ENCODE measurements at places on chromosomes 6 and 20.
A peak's percentile ranks its signal among the peaks of the same experiment; 100 is the strongest.

GRCh38 chr6:104959026-104959858, 2.3 kb downstream of the LIN28B start:
- no peak for DNase-seq

DNA sequence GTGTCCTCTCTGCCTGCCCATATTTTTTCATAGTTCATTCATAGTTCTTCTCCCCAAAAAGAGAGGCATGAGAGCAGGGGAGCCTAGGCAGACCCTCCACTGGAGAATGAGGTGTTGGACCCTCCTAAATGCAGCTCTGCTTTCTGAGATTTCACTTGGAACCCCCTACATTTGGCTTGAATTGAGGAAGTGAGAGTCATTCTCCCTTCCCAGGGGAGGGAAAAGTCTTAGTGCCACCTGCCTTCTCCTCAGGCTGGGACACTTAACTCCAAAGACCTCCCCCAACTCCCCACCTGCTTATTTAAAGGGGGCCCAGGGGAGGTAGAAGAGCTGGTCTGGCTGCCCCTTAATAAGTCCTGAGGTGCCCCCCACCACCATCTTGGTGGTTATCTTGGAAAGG, 78.2 kb downstream of the CHMP4B start:
- no peak for DNase-seq

GRCh38 chr6:125299257-125299656, 2.5 kb downstream of the HDDC2 start:
- no peak for DNase-seq

DNA sequence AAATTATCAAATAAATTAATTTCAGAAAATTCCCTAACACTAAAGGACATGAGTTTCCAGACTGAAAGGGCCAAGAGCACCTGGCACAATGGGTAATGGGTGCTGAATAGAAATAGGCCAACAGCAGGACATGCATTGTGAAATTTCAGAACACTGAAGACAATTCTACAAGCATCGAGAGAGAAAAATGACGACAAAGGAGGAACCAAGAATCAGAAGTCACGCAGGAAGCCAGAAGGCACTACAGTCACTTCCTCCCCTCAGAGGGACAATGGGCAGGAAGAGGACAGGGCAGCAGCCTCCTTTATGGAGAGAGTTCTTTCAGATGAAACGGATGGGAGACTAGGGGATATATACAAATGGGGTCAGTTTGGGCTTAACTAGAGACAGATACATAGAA, 29.6 kb downstream of the PCNA start:
- DNase-seq = no peak

DNA sequence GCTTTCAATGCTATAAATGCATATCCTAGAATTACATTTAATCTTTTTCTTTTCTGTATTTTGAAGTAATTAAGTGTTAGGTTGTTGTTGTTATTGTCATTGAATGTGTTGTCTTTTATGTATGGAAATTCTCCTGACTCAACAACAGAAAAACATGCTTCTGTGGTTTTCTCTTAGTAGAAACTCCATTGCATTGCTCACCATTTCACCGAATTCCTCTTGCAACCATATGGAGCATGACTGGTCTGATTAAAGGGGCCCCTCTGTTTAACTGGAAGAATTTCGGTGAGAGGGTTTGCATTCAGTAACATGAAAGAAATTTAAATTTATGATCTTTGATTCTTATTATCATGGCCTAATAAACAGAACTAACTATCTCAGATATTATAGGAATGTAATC, 454.3 kb upstream of the JARID2 start:
- no peak for DNase-seq

DNA sequence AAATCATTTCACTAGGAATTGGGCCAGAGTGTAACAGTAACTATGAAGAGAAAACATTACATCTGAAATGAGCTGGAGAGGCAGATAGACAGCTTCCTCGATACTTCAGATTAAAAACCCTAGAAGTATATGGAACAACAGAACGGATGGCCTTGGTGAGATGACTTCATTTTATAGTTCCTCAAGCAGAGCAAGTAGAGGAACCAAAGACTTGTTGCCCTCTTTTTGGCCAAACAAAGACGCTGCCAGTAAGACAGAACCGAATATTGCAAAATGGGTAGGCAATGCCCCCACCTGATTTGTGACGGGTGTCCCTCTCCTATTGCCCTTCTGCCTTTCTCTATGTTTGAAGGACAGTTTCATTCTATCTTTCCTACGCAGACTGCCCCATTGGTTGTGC, 53.5 kb downstream of the AGPAT4 start:
- no peak for DNase-seq

DNA sequence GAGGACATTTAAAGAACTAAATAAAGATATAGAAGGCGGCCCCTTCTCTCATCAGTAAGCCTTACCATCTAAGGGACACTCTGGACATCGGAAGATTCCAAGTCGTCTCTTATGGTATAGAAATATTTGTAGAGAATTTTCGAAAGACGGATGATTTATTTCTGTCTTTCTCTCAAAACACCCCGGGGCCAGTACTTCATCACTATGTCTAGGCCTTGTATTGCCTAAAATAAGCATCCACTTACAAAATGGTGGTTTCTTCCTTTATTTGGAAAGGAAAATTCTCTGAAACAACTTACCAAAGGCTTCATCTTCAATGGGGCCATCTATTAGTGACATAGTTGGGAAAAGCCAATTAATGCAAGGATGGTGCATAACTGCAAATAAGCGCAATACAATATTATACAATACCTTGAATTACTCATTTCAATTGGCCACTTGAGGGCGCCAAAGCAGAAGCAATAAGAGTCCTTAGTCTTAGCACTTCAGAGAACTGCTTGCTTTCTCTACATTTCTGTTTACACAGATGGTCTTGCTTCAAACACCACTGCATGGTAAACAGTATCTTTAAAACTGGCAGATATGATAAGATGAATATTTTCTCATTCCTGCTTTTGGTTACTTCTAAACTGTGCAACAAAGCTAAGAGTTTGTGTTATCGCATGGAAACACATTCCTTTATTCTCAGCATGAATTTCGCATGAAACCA, 113.2 kb downstream of the VIP start:
- DNase-seq = peak; percentile 48

GRCh38 chr20:18001131-18001921, 32.5 kb downstream of the MGME1 start:
- DNase-seq = no peak

- no peak for DNase-seq
Measured at GRCh38 chr6:169269180-169270076, 15.8 kb upstream of the THBS2 start.

GRCh38 chr6:25360621-25361020, 81.4 kb downstream of the CARMIL1 start:
- DNase-seq = no peak

- no peak for DNase-seq
Measured at GRCh38 chr6:157496534-157497095, 115.6 kb downstream of the ZDHHC14 start.

DNA sequence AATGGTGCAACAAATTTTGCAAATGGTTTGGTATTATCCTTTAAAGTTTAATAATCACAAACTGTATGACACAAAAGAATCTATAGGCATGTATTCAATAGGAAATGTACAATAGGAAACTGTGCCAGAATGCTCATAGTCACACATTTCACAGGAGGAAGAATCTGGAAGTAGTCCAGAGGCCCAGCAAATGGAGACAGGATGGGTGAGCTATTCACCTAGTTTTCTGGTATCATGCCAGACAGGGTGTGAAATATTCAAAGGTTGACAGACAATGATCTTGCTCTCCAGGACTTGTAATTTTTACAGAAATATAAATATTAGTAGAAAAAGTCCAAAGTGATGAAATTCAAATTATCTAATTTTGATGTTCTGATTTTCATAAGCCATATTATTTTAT, 520.1 kb upstream of the IMPG1 start:
- DNase-seq = no peak

DNA sequence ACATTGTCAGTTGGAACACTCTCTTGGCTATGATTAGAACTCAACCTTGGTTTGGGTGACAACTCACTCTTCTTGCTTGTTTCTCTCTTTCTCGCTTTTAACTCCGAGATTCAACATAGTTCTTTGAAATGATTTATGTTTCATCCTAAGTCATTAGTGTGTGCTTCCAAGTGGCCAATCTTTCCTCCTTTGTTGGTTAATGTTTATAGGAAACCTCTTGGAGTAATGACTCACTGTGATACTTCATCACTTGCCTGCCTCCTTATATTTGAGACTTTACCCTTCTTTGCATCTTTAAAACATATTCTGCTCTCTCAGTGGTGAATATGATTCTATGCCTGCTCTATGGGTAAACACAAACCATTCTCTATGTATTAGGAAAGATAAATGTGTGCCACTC, 279.7 kb upstream of the FLRT3 start:
- DNase-seq = no peak

- no peak for DNase-seq
Measured at GRCh38 chr6:161271343-161272030, 2.4 kb downstream of the AGPAT4 start.

DNA sequence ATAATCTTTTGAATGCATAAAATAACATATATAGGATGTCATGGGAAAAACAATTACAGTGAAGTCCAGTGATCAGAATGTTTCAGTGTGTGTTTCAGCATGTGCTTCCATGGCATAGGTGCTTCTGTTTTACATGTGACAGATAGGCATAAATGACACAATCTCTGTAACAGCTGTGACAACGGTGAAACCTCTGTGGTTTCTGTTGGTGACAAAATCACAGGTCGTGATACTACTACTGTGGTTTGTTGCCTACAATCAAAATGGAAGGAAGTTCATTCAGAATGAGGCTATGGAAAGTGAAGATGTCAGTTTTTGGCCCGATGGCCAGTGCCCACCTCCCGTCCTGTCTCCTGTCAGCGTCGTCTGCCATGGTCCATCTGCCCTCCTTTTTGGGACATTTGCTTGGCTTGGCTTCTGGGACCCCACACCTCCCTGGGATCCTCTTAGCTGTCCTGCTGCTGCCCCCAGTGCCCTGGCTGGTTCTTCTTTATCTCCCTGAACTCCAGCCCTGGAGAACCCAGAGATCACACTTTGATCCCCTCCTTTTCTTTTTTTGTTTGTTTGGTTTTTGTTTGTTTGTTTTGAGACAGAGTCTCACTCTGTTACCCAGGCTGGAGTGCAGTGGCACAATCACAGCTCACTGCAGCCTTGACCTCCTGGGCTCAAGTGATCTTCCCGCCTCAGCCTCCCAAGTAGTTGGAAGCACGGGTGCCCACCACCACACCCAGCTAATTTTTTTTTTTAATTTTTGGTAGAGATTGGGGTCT, 79.3 kb upstream of the NAA20 start:
- peak; percentile 52 for DNase-seq

GRCh38 chr6:164098857-164099267, 684.3 kb downstream of the QKI start:
- no peak for DNase-seq

DNA sequence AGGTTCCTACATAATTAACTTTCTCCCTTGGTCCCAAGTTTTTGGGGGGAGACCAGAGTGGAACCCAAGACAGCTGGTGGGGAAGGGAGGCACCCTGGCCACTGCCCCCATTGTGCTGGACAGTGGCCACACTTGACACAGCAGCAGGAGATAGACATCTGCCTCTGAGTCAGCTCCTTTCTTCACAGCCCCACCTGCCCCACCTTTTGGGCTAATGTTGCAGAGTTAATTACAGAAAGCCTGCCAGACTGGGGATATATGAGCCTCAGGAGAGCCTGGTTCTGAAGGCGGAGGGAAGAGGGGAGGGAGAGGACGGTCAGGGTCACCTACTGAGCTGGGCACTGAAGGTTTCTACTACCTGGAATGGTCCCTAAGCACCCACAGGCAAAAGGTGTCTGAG, 50.6 kb downstream of the MAFB start:
- DNase-seq = no peak

DNA sequence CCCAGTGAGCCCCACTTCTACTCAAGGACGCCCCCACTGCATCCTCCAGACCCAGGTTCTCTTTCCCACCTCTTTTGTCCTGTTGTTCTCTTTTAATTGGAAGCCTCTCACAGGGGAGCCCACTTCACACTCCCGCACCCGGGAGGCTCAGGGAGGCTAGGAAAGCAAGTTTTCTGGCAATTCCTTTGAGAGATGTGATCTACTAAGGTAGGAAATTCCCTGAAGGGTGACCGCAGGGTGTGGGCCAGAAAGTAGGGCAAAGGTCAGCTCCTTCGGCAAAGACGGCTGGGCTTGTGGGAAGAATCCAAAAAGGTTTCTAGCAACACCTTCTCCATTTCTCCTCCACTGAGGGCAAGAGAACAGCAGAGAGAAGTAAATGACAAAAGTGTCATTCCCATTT, 98.1 kb upstream of the PTPN1 start:
- no peak for DNase-seq

DNA sequence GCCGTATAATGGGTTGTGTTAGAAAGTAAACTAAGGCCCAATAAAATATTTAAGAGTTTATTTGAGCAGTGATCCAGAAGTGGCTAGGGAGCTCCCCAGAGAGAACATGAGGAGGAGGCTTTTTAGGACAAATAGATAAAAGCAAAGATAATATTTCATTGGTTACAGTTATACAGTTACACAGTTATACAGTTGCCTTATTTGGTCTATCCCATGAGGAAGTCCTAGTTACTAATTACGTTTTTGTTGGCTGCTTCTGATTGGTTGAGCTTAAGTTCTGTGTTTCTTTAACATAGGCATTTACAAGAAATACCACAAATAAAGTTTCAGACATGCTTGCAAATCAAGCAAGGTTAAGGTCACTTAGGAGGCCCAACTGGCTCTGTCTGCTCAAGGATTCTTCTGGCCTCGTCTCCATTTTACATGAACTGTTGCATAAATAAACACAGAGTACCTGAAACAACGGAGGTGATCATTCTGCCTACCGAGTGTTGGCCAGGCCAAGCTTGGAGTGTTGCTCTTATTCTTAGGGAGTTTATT, 7.0 kb downstream of the UBD start:
- DNase-seq = no peak

DNA sequence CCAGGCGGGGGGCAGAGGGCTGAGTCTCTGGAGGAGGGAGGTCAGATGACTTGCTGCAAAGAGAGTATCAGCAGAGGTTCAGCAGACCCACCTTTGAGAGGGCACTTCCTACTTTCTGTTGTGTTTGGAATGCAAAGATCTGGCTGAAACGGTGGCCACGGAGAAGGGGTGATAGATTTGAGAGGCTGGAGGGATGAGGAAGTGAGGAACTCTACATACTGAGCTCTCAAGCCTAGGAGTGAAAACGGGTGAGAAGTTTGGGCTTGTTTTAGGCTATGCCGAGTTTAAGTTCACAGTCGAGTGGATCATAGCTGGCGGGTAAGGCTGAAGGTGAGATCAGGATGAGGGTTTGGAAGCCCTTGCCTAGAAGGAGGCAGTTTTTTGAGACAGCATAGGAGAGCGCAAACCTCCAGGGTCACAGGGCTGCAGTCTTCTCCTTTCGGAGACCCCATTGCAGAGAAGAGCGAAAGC, 477 bp upstream of the ITPA start:
- DNase-seq = no peak

DNA sequence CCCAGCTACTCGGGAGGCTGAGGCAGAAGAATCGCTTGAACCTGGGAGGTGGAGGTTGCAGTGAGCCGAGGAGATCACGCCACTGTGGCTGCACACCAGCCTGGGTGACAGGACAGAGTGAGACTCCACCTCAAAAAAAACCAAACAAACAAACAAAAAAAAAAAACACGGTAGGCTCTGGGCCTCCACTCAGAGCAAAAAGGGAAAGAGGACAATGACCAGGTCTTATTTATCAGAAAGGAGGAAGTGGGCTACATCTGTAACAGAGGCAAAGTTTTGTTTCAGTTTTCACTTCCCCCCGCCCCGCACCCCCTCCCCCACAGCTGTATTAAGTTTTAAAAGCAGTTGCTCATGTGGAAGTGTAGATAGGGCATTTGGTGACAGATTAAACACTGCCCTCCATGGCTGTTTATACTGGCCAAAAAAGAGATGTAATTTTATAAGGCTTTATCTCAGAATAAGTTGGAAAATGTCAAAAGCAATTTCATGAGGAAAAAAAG, 114.6 kb downstream of the RCAN2 start:
- DNase-seq = no peak
